Hematopoietic multipotent progenitor cell treated with erythropoietin and hydrocortisone succinate and interleukin-3 and kit ligand, for 6 days (in vitro differentiated cells): ENCODE measurements at places on chromosomes 5 and 9.

DNA sequence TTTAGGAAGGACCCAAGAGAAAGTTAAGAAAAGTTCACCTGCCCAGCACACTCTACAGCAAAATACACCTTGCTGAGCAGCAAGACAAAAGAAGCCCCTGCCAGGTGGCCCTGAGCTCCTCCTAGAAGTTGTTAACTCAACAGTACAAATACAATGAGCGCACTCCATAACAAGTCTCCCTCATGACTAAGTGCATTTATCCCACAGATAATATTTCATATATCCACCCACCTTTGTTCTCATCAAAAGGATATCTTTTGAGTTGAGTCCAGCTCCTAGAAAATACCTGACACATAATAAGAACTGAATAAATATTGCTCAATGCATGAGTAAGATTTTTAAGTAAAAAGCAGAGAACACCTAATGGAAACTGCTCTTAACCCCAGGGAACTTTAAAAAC is 73.3 kb downstream of the ABCA1 start:
- DNase-seq = no peak

DNA sequence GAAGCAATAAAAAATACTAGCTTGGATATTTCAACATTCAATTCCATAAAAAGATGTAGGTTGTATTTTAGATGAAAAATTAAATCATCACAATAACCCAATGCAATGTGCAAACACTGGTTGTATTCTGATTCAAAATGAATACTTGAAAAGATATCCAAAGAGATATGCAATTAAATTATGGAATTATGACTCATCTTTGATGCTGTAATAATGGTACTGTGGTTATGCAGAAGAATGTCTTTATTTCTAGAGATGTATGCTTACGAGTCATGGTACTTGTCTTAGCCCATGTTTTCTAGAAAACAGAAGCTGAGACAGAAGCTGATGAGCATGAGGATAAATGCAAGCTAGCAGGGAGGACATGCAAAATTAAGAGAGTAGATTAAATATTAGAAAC is 1941.4 kb upstream of the NUDT12 start:
- no peak for DNase-seq

DNA sequence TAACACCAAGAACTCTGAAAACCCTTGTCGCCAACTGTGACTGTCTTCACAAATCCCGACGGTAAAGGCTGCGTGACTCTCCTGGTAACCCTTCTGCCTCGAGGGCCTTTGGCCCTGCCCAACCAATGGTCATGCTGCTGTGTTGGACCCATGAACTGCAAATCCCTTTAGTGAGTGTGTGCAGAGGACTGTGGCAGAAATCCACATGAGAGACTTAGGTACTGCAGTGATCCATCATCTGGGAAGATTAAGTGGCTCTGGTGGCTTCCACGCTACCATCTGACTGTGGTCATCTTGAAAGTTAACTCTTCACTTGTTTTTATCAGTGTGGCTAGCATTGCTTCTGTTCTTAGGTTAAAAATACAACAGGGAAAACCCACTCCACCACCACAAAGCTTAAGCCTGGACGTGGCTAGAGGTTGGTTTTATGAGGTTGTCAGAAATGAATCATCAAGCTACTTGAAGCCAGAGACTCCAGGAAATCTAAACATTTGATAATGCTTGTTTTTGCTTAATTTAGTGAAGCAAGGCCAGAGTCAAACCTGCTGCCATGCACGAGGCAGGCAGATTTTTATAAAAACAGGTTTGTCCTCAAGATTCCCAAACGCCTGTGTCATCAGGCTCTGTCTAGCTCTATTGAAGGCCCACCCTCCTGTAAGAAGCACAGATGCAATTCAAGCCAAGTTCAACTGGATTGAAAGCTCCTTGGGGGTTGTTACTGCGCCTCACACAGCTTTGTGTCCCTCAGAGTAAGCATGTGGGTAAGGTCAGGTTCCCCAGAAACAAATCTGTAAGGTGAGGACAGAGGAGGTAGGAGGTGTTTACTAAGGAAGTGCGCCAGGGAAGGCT is 52.7 kb upstream of the ERCC6L2 start:
- DNase-seq = no peak

DNA sequence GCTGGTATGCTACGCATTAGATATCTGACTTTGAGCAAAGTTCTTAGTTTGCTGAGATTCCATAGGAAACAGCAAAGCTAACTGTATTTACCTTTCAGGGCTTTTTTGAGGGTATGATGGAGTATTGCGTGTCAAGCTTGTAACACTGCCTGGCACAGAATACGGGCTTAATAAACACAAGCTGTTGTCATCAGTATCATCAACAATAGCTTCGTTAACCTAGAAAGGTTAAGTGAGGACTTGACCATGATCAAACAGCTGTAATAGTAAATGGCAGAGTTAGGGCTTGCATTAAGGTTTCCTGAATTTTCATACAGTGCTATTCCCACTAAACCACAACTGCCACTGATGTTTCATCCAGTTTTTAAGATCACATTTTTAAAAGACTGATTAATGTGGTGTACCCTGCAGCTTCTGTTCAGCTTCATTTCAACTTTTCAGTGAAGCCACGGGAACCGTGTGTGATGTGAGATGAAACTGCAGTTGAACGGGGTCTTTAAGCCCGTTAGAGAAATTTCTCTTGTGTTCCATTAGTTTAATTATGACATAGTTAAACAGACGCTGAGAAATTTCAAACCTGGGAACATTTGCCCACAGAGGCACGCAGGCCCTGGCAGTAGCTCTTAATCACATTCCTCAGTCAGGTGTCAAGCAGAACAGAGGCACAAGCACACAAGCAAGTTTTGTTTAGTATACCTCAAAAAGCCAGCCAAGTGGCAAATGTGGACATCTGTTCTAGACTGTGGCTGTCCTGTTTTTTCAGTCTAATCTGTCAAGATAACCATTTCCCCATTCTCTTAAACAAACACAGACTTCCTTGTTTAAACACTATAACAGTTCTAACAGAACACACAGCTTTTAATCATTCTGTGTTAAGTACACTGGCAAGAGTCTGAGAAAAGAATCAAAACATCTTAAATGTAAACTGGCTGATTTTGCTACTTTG is 147.1 kb downstream of the ZNF608 start:
- DNase-seq = peak; percentile 54

- DNase-seq = no peak
These were observed 220.2 kb downstream of the DMAC1 start for GRCh38 chr9:7579351-7579750.
